Colonic mucosa (tissue), 4 donors: ENCODE measurements at places on chromosomes 2 and 18. TPM values are rescaled to one million over a fixed set of nuclear protein-coding genes. Genes with fewer than 3 reads are reported as not detected.

DNA sequence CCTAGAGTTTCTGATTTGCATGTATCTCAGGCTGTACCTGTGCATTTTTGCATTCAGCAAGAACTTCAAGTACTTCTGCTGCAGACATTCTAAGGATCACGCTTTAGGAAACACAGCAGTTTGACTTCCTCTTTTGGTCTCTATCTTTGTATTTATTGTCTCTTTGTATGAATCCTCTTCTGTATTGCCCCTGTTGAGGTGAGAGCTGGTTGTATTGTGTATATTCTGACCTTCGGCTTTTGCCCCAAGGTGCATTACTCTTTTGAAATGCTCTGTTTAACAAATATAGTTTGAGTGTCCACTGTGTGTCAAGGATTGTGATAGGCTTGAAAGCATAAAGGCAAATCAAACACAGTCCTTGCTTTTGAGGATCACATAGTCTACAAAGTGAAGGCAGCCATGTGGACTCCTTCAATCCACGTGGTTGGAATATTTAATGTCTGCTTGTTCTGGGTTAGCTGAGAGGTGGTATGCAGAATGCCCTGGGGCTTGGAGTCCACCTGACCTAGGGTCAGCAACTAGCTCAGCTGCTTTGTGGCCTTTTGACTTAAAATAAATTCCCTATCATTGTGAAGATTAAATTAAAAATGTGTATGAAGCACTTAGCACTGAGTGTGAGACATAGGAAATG, 108.1 kb downstream of the LYPD6 start:
- H3K4me3 ChIP-seq: no peak overlapping the region
- H3K27ac ChIP-seq: no peak overlapping the region
- DNase-seq: no peak
- H3K27me3 ChIP-seq: no peaks in the 10 kb centered on the region
- H3K4me1 ChIP-seq: no peaks in the 10 kb centered on the region

DNA sequence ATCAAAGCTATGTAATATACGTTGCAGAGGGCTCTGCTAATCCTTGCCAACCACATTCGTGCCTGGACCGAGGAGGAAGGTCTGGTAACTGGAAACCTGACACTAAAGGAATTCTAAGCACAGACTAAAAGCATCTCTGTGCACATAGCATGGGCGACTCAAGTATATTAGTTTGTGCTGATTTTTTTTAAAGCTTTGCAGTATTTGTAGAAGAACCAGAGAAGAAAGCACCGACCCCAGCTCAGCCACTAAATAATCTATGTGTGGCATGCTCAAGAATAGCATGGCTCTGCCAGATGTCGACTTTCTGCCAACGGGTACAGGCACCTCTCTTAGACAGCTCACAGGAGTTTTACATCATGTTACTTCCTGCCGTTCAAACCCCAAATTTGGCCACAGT, 73.2 kb upstream of the NRP2 start:
- H3K27ac ChIP-seq: no peak overlapping the region
- no peak overlapping the region for H3K4me3 ChIP-seq
- H3K4me1 ChIP-seq: no peaks in the 10 kb centered on the region
- H3K36me3 ChIP-seq: no peaks in the 10 kb centered on the region

GRCh38 chr2:135557530-135557929, 26.2 kb downstream of the R3HDM1 start:
- no peak for DNase-seq
- no peaks in the 10 kb centered on the region for H3K4me1 ChIP-seq
- H3K4me3 ChIP-seq: no peak overlapping the region
- H3K36me3 ChIP-seq: no peaks in the 10 kb centered on the region

DNA sequence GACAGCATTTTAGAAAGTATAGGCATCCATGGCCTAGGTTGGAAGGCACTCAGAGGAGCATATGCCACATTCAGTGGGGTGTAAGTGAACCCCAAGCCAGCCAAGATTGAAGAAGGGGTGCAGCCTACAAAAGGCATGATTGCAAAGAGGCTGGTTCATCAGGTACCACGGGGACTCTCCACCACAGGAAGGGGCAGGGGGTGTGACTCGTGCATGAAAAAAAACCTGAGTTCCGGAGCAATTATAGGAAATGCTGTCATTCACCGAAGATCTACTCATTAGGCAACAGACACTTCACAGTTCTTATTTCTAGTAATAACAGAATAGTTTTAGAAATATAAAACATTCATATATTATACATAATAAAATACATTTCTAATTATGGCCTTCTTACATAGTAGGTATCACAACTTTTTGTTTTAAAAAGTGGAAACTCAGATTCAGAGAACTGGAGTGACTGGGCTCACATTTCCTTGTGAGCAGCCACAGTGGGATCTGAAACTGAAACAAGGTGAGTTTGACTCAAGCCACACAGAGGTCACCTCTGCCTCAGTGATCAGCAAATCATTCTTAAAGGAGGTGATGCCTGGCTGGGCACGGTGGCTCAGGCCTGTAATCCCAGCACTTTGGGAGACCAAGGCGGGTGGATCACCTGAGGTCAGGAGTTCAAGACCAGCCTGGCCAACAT, 188.4 kb upstream of the GYPC start:
- H3K36me3 ChIP-seq: no peaks in the 10 kb centered on the region
- H3K27ac ChIP-seq: no peak overlapping the region
- no peaks in the 10 kb centered on the region for H3K4me1 ChIP-seq
- H3K27me3 ChIP-seq: no peaks in the 10 kb centered on the region

GRCh38 chr2:45172142-45172541, 162.9 kb upstream of the SIX2 start:
- peaks cover 8% of the 10 kb centered on the region for H3K4me1 ChIP-seq
- no peak for DNase-seq
- H3K27ac ChIP-seq: no peak overlapping the region
- H3K36me3 ChIP-seq: no peaks in the 10 kb centered on the region
- peaks cover 44% of the 10 kb centered on the region for H3K27me3 ChIP-seq

GRCh38 chr2:186751790-186752189, 57.9 kb downstream of the FAM171B start:
- H3K27me3 ChIP-seq: no peaks in the 10 kb centered on the region
- no peaks in the 10 kb centered on the region for H3K4me1 ChIP-seq
- no peak overlapping the region for H3K27ac ChIP-seq
- no peaks in the 10 kb centered on the region for H3K36me3 ChIP-seq
- no peak overlapping the region for H3K4me3 ChIP-seq

Gene BMP10
- not detected for total RNA-seq

Gene VAMP8
- 185 TPM for total RNA-seq
